HS-5 (cell line): ENCODE measurements at places on chromosomes 5 and 9.

GRCh38 chr9:83231039-83231438 is 168.1 kb upstream of the RASEF start:
- DNase-seq = no peak

GRCh38 chr5:71482132-71482531 is 26.7 kb downstream of the BDP1 start:
- DNase-seq = no peak

GRCh38 chr5:38420246-38420645 is 136.2 kb downstream of the LIFR start:
- DNase-seq = no peak

DNA sequence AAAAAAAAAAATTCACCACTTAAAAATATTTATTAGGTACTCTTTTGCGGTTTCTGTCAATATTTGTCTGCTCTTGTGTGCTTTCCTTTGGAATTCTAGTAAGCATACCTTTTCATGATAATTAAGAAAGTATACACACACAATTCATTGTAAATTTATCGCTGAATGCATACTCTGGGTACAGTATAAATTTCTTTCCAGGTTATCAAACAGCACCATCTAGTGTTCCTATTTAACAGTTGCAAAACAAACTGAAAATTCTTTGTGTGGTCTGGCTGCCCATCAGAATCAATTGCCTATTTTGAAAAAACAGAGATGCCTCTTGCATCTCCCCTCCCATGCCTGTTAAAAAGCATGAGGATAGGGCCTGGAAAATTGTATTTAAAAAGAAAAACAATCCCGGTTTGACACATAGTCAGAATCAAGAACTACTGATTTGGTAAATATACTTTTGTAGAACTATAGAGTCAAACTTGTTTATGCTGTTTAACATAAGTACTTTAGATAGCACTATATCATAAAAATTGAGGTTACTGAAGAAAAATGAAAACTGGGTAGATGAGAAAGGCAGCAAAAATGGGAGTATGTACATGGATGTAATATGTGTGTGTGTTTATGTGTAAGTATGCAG is 16.2 kb downstream of the PGGT1B start:
- no peak for DNase-seq

- no peak for DNase-seq
Observed at GRCh38 chr5:62790348-62790747, 211.7 kb downstream of the LRRC70 start.

DNA sequence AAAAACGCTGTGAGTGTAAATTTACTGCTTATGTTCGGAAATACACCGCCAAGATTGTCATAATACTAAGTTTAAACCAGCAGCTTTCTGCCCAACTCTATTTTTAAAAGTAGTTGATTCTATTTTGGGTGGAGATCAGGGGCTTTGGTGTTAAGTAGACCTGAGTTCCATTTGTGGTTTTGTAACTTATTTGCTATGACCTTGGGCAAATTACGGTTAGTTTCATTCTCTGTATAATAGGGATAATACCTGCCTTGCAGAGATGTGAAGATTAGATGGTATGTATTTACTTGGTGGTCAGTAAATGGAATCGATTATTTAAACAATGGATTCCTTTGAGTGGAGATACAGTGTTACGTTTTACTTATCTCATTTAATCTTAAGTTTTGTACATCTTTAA is 1.6 kb downstream of the RAD23B start:
- no peak for DNase-seq

GRCh38 chr5:55149308-55149795 is 10.6 kb upstream of the GPX8 start:
- no peak for DNase-seq

- DNase-seq = peak; percentile 37
Observed at GRCh38 chr5:62779010-62779422, 200.4 kb downstream of the LRRC70 start.

GRCh38 chr5:43008363-43009153 is 31.6 kb downstream of the ANXA2R start:
- DNase-seq = peak; percentile 95

DNA sequence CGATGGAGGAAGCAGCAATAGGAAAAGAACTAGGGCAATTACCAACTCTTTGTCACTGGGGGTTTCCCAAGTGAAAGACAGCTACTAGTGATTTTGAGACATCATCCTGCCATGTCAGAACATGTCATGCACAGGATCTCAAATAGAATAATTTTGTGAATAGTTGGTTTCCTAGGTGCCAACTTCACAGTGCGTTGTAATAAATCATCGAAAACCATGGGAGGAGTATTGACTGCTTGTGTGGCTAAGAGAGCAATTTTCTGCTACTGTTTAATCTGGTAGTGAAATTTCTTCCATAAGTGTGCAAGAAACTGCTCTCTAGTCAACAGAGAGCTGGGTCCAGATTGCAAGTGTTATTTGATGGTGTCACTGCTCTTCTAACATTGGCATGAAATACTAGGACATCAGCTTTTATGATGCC is 168.6 kb downstream of the NNT start:
- DNase-seq = no peak

GRCh38 chr5:1302258-1302657 is 7.4 kb upstream of the TERT start:
- no peak for DNase-seq

DNA sequence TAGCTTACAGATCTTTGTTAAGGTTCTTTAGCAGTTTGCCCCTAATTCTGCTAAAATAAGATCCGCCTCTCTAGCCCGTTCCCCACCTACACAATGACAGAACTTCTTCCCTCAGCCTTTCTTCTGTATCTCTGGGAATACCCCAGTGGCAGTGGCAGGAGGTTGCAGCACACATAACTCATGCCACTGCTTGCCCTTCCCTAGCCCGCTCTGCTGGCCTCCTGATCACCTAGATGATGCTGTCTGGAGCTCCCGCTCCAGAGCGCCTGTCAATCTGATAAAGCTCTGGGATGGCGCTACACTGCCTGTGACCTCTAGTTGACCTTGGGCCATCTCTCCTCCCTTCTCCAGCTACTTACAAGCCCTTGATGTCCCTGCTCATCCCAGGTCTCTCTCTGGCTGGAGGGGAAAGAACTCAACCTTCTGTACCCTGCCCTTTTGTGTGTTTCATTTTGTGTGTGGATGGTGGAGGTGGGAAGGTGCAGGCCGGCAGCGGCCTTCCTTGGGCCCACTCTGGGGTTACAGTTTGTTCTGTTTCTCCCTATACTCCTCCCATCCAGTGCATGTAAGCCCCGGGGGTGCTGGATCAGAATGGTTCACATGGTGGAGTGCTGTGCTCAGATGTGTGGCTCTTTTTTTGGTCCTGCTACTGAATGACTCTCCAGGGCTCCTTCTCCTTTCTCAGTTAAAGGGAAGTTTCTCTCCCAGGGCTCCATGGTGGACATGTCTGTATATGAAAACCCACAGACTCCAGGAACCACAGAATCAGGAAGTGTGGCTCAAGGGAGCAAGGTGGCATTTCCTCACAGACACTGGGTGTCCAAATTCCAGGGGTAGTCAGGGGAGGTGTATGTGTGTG is 29.1 kb downstream of the MTX3 start:
- DNase-seq = no peak

GRCh38 chr9:111934747-111935146 is 38.1 kb downstream of the UGCG start:
- DNase-seq = no peak

DNA sequence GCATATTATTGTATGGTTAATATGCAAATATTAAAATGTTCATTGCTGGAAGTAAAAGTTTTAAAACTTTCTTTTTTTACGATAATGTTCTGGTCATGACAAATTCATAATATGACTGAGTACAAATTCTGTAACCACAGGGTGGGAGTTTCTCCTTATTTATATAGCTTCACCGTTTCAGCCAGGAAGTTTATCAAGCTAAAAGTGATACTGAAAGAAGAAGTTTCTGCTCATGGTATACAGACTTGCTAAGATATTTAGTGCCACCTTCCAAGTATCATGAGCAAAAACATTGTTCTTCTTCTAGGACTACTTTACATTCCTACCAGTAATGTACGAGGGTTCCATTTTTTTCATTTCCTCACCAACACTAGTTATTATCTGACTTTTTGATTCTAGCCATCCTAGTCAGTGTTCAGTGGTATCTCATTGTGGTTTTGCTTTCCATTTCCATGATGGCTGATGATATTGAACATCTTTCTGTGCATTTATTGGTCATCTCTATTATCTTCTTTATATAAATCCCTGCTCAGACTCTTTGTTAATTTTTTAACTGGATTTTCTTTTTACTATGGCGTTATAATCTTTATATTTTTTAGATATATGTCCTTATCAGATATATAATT is 94.2 kb upstream of the PRRC1 start:
- DNase-seq = no peak

DNA sequence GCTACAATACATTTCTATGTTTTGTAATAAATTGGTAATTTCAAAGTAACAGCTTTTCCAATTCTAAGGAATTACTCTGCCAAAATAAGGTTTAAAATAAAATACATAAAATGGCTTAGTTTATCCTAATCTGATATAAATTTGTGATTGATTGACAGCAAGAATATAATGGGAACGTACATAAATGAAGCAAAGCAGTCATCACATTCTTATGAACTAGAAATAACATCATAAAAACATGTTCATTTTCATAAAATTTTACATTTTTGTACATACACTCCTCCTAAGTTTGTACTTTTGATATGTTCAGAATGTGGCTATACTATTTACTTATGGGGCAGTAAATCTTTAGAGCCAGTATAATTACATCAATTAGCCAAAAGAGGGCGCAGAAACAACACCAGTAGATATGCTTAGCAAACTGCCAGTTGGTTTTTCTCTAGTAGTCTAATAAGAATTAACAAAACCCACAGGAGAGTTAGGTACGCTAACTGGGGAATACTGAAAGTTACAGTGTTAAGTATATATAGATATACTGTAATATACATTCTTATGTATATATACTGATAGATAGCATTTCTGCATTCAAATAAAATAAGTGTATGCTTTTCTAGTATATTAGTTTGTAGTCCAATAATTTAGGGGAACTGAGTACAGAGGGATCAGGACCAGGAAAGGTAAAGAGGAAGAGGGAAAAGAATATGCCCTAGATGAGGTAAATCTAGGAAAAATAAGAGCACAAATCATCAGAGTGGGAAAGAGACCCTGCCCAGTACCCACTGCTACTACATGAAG is 76.8 kb downstream of the ZDHHC21 start:
- peak; percentile 19 for DNase-seq

- peak; percentile 25 for DNase-seq
Observed at GRCh38 chr5:112848116-112848811, 12.8 kb upstream of the SRP19 start.

DNA sequence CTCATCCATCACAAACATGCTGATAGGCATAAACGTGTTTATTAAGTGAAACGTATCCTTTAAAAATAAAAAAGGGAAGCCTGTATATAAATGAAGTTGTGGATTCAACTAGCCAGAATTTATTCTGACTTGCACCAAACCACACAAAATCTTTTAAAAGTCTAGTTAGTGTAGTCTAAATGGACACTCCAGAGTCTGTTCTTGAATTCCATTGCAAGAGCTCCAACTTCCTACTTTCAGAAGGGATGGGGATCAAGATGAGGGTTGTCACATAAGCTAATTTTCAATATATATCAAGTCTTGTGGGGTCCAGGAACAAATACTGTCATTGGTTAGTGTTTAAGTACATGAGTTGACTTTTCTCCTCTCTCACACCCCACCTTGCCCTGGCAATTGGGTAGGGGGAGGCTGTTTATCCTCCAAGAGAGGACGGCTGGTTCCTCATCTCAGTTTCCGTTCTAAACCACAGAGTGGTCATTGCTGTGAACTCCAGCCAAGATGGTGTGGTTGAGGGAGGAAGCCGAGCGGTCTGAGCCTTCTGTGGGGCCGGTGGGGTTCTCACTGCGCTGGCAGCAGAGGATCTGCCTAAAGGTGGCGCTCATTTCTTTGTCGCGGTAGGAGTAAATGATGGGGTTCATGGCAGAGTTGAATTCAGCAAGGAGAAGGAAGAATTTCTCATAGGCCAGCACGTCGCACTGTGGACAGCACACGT is 163.2 kb downstream of the LPAR1 start:
- no peak for DNase-seq

DNA sequence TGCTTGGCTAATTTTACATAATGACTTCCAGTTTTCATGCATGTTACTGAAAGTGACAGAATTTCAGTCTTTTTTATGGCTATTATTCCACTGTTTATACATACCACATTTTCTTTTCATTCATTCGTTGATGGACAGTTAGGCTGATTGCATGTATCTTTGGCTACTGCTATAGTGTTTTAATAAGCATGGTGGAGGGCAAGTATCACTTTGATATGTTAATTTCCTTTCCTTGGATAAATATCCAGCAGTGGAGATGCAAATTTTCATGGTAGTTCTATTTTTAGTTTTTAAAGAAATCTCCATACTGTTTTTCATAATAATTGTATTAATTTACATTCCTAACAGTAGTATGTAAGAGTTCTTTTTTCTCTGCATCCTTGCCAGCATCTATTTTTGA is 297.9 kb downstream of the PRR16 start:
- DNase-seq = no peak

DNA sequence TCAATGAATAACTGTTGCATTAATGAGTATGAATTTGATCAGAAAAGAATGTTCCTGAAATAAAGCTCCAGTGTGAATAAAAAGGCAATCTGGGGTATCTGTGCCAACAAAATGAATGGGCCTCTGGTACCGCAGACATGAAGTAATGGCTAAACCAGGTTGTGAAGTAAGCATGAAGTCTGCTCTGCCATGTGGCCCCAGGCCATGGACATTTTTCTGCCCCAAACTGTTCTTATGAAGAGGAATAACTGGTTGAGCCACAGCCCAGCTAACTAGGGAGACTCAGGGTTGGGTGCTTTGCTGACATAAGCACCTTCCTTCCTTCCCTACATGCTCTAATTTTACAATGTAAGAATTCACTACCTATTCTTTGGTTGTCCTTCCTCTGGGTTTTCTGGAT is 147.4 kb upstream of the LRRTM2 start:
- DNase-seq = no peak

DNA sequence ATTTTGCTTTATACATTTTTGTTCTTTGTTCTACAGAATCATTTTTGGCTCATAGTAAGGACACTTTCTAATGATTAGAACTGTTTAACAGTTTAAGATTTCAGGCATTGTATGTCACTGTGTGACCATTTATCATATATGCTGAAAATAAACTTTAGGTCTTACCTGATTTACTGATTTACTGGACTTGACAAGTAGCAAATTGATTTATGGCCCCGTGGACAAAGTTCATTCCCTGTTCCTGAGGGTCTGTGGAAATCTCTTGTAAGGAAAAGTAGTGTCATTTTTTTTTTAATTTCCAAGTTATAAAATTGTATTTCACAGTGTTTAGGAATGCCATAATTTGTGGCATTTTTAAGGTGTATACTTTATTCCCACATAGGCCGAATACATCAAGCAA is 40.7 kb downstream of the KIF2A start:
- DNase-seq = no peak

- DNase-seq = no peak
Observed at GRCh38 chr9:101628173-101628572, 33.4 kb upstream of the PPP3R2 start.

- DNase-seq = no peak
Observed at GRCh38 chr5:174423558-174423957, 300.8 kb upstream of the MSX2 start.

GRCh38 chr5:53355316-53355715 is 125.1 kb upstream of the FST start:
- DNase-seq = no peak

- no peak for DNase-seq
Observed at GRCh38 chr9:22170990-22171670, 162.0 kb upstream of the CDKN2B start.

GRCh38 chr5:169100735-169101075 is 200.2 kb downstream of the SLIT3 start:
- DNase-seq = peak; percentile 30
